Amniotic epithelial cell (primary cell): ENCODE measurements at places on chromosomes 7 and 10.

DNA sequence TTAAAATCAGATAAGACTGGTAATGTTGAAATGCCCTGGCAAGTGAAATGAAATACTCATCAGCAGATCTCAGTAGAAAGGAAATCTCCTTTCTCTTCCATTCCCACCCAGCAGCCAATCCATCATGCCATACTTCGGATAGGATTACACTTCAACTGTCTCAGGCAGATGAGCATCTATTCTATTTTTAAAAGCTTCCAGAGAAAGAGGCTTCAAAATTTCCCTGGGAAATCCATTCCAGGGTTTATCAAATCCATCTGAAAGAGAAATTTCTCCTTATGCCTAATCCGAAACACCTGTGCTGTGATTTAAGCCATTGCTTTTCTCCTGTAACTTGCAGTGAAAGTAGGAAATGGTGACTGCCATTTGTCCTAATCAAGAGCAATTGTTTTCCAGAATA is 60.4 kb upstream of the RAPGEF5 start:
- DNase-seq = no peak

DNA sequence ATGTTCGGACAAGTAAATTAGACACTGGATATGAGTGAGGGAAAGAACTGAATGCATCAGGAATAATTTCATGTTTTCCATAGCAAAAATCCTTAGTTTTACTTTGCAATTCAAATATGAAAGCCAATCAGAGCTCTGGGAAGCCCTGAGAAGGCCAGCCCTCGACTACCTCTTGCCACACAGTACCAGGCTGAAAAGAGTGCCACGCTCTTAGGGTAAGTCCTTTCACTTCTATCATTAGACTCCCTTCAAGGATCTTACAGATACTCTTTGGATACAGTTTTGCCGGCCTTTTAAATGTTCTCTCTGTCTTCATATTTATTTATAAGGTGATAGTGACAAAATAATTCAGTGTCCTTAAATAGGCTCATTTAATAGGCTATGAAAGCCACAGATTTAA is 1.9 kb downstream of the COBL start:
- DNase-seq = no peak

GRCh38 chr10:75074711-75075445 is 36.6 kb upstream of the SAMD8 start:
- no peak for DNase-seq

- DNase-seq = no peak
Observed at GRCh38 chr7:151742713-151743480, 134.0 kb downstream of the PRKAG2 start.

DNA sequence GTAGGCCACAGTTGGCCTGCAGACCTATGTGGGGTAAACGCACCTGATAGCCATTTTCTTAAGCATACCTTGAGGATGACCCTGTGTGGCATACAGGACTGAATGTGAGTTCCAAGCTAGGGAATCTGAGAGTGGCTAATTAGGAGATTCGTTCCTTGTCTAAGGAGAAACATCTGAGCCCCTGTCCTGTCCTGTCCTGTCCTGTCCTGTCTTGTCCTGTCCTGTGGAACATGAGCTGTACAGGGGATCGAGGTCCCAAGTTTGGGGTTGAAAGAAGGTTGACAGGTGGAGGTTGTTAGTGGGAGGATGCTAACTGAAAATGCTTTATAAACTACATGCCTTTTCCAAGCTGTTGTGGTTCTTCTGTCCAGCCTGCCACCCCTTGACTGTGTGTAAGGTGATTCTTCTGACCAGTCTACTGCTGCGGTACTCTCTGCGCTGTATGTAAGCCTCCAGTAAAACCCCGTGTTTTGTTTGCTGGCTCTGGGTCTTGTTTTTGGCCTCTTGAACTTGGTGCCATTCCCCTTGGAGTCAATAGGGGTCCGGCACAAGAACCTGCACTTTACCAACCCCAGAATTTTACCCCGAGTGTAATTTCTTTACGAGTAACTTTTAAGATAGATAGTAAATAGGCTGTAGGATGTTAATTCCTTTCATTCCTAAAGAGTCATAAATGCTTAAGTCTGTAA is 26.4 kb downstream of the ZNRF2 start:
- no peak for DNase-seq

DNA sequence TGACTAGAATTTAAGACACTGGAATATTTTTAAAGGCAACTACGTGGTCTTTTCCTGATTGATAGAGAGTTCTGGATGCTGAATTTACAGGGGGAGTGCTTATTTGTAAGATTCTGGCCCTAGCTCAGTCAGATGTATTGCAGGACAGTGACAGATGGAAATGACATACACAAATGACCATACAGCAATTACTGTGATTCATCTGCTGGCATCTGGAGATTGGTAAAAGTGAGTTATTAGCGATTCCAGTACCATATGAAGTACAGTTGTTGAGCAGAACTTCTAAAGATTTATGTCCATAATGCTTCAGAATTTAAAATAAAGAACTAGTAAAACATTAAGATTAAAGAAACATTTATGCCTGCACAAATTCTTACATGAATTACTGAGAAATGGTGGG is 243.2 kb downstream of the CRPPA start:
- DNase-seq = peak; percentile 2

GRCh38 chr10:3066317-3067117 is 831 bp upstream of the PFKP start:
- DNase-seq = no peak

DNA sequence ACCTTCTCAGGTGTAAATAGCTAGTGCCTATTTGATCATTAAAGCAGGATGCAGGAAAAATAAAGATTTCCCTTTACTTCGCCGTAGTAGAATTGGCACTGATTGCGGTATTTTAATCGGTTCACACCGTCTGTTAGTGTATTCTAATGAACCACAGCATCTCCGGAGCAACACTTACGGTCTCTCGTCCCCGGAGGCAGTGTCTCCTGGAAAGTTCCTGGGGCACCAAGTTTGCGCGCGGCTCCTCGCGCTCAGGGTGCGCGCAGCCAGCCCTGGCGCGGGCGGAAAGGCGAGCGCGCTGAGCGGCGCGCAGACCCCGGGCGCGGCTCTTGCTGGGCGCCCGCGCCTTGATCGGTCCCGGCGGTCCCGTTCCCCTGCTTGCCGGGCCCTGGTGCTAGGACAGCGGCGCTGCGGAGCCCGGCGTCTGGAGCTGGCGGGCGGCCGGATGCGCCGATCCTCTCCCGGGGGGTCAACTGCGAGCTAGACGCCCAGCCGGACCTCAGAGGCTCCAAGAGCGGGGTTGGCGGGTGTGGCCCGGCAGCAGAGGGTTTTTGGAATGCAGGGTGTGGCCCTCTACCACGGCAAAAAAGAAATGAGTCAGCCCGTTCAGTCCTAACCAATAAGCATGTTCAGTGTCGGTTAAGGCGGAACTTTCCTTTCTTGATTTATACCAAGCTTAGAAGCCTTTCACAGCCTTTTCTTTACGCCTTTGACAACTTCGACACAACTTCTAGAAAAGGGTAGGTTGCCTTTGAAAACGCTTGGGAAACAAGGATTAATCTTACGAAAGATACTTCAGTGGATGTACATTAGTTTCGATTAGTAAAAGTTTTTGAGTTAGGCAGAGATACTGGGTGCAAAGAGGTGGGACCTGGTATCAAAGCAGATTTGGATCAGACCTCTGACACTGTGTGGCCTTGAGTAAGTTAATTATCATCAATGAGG is 166.8 kb upstream of the ASAH2 start:
- DNase-seq = peak; percentile 76
